SW480 (cell line): ENCODE measurements at places on chromosomes 13 and 19.

DNA sequence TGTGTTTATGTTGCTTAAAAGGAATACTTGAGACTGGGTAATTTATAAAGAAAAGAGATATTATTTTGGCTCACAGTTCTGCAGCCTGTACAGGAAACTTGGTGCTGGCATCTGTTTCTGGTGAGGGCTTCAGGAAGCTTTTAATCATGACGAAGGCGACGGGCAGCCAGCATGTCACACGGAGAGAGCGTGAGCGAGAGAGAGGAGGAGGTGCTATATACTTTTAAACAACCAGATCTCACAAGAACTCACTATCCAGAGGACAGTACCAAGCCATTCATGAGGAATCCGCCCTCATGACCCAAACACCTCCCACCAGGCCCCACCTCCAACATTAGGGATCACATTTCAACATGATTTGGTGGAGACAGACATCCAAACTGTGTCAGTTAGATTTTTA lies 163.4 kb upstream of the TSC22D1 start:
- DNase-seq = no peak

GRCh38 chr19:50476224-50476906 lies at the start of the genes EMC10 and GARIN5A:
TSS of gene EMC10 (plus strand) at chr19:50476507. CDS start at chr19:50476545, 38 bp downstream.
TSS of gene GARIN5A (minus strand) at chr19:50476848. CDS start at chr19:50476388, 460 bp downstream.
- DNase-seq = peak; percentile 98

GRCh38 chr19:50476907-50477238 lies 225 bp upstream of the GARIN5A start:
- DNase-seq = no peak

DNA sequence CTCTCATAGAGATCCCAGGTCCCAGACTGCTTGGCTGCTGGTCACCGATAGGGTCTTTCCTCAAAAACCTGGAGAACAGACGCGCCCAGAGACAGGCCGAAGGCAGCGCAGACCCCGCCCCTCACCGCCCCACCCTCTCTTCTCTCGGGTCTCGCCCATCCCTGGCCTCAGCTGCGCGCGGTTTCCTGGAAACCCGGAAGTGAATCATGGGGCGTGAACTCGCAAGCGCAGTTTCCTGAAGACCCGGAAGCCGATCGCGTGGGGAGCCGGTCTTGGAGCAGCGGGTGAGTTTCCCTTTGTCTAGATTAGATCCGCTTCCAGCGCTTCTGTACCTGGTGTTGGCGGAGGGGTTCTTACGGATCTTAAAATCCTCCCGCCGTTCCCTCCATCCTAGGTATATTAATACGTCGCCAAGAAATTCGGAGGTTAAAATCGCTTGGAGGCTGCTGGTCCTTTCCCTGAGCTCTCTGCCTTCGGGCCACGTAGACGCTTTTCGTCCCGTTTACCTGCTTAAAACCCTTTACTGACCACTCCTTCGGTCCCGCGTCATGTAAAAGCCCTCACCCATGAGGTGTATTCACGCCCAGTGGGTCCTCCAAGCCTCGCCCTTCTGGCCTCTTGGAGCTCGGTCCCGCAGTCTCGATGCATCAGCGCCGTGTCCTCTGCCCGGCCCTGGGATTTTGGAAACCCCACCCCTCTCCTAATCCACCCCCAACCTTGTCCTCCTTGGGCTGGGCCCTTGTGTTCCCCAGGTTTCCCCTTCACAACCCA lies at the start of gene ZNF578:
TSS of gene ZNF578 (plus strand) at position 230 of the 771 bp plus-strand sequence. CDS start 48,293 bp downstream, outside the sequence.
- no peak for DNase-seq

DNA sequence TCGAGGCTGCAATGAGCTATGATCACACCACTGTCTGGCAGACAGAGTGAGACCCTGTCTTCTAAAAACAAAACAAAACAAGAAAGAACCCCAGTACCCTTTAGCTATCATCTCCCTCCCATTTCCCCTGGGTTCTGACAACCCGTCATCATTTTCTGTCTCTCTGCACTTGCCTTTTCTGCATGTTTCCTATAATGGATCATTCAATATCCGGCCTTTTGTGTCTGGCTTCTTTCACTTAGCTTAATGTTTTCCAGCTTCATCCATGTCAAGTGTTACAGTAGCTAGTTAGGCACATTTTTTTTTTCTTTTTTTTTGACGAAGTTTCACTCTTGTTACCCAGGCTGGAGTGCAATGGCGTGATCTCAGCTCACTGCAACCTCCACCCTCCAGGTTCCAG lies 16.5 kb downstream of the AP2S1 start:
- DNase-seq = no peak

DNA sequence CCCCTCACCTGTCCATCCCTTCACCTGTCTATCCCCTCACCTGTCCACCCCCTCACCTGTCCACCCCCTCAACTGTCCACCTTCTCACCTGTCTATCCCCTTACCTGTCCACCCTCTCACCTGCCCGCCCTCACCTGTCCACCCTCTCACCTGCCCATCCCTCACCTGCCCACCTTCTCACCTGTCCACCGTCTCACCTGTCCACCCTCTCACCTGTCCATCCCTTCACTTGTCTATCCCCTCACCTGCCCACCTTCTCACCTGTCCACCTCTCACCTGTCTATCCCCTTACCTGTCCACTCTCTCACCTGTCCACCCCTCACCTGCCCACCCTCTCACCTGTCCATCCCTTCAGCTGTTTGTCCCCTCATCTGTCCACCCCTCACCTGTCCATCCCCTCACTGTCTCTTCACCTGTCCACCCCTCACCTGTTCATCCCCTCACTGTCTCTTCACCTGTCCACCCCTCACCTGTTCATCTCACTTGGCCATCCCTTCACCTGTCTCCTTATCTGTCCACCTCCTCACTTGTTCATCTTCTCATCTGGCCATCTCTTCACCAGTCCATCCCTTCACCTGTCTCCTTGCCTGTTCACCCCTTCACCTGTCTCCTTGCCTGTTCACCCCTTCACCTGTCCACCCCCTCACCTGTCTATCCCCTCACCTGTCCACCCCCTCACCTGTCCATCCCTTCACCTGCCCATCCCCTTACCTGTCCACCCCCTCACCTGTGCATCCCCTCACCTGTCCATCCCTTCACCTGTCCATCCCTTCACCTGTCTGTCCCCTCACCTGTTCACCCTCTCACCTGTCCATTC lies 12.7 kb upstream of the KANK2 start:
- no peak for DNase-seq

DNA sequence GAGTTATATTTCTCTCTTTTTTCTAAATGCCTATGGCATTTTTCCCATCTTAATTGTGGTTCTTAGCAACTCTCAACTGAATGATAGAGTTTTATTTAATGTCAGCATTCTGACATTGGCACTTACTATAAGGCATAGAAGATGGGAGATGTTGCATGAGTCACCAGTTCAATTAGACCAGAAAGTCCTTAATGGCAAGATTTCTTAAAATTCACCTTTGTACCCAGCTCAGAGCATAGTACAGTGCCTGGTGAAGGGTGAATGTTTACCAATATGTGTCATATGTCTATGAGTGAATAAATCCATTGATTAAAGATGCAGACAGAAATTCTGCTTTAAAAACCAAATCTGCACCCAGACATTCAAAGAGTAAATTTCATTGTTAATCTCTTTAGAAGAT lies 526.9 kb downstream of the EFNB2 start:
- DNase-seq = no peak
